ENCODE measurements at places on chromosomes 3 and 15. TPM values are rescaled to one million over a fixed set of nuclear protein-coding genes. Genes with fewer than 3 reads are reported as not detected.

- no peak for DNase-seq
- no peak overlapping the region for H3K4me3 ChIP-seq
- H3K27me3 ChIP-seq = no peaks in the 10 kb centered on the region
- H3K36me3 ChIP-seq = no peaks in the 10 kb centered on the region
- H3K27ac ChIP-seq = no peak overlapping the region
Observed at GRCh38 chr3:14767245-14768051, 51.3 kb upstream of the FGD5 start.

DNA sequence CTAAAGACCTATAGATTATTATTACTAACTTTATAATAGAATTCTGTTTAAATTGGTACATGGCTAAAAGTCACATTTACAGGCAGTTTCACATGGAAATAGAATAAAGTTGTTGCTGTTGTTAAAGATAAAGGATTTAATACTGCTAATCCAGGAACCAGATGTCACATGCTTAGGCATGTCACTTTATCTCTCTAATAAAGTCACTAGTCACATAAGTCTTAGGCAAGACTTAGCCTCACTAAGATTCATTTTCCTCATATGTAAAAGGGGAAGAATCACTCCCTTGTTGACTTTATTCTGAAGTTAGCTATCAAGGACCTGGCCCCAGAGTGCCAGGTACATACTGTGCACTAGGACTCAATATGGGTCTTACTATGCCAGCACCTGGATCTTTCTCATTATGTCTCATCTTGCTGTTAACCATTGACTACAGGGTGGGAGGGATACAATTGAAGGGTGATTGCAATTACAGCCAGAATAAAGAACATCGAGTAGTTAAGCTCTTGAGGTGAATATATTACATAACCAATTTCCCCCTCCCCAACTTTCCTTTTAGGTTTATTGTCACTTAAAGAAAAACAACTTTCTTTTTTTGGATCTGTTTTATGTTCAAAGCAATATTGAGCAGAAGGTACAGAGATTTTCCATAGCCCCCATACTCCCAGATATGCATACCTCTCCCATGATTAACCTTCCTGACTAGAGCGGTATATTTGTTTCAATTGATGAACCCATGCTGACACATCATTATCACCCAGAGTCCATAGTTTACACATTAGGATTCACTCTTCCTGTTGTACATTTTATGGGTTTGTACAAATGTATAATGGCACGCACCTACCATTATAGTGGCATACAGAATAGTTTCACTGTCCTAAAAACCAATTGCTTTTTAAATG, 36.6 kb downstream of the LNP1 start:
- H3K27ac ChIP-seq = no peak overlapping the region
- H3K27me3 ChIP-seq = no peaks in the 10 kb centered on the region
- no peak overlapping the region for H3K4me3 ChIP-seq
- peaks cover 5% of the 10 kb centered on the region for H3K36me3 ChIP-seq
- peaks cover 9% of the 10 kb centered on the region for H3K4me1 ChIP-seq
- DNase-seq = no peak

DNA sequence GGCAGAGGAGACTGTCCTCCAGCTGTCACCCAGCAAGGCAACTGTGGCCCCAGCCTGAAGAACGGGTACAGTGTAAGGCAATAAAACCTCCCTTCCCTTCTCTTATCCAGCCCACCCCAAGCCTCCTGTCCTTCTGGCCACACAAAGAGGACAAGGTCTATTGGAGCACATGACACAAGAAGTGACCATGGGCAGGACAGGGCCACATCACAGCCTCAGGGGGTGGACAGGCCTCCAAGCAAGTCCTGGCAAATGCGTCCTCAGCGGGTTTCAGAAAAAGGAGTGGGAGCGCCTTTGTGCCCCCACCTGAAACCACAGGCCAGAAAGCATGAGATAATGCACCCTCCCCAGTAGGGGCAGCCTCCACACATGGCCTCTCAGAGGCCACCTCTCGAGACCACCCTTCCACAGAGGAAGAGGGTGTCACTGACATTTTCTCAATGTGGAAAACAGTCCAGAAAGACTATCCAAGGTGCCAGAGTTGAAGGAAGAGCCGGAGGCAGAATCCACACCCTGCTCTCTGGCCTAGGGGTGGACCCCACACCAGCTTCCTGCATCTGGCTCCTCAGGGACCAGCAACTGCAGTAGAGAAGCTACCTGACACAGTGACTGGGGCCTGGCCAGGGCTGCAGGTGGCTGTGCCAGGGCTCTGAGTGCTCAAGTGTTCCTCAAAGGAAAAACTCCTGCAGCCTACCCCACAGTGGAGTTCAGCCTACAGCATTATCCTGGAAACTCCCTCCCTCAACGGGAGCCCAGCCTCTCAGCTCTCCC, 43.9 kb downstream of the CCDC12 start:
- peaks cover 58% of the 10 kb centered on the region for H3K4me1 ChIP-seq
- H3K27me3 ChIP-seq = no peaks in the 10 kb centered on the region
- H3K4me3 ChIP-seq = no peak overlapping the region
- peaks cover 32% of the 10 kb centered on the region for H3K36me3 ChIP-seq
- H3K27ac ChIP-seq = peak overlapping the region; percentile 28

DNA sequence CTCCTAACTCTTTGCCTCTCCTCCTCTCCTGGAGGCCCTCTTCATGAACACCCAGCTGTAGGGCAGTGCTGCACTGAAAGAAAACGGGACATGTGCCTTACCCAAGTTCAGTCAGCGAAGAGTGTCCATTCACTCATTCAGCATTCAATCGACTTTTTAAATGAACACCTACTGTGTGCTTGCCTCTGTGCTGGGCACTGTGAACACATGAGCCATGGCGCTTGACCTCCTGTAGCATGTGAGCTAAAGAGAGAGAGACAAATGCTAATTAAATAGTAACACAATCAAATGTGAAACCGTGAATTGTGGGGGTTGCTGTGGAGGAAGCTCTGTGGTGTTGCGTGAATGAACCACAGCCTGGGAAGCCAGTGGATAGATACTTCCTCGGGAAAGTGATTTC, 43.4 kb downstream of the ST6GAL1 start:
- H3K27me3 ChIP-seq = no peaks in the 10 kb centered on the region
- H3K4me1 ChIP-seq = peaks cover 14% of the 10 kb centered on the region
- DNase-seq = no peak
- H3K4me3 ChIP-seq = no peak overlapping the region
- peaks cover 16% of the 10 kb centered on the region for H3K36me3 ChIP-seq

GRCh38 chr3:72492240-72492639, 356.0 kb downstream of the SHQ1 start:
- H3K4me3 ChIP-seq = no peak overlapping the region
- DNase-seq = no peak
- no peaks in the 10 kb centered on the region for H3K36me3 ChIP-seq
- H3K27me3 ChIP-seq = no peaks in the 10 kb centered on the region

DNA sequence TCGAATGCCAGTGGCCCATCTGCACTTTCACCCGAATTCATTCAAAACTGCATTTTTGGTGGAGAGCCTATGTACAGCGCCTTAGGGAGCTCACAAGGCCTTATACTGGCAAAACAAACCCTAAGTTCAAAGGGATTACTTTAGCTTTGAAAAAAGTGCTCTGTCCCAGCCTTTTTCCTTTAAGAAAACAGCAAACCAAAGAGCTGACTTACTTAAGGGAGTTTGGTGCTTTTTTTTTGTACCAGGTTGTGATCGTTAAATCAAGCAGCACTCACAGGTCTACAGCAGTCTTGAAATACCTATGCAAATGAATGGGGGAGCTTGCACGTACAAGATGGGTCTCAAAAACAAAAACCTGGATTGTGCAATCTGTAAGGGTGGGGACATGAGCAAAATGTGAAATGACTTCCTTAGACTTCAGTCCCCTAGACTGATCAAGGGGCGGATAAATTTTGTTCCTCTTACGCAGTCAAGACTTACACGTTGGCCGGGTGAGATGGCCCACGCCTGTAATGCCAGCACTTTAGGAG, 11.6 kb upstream of the PIK3CB start:
- no peaks in the 10 kb centered on the region for H3K36me3 ChIP-seq
- no peaks in the 10 kb centered on the region for H3K27me3 ChIP-seq
- no peaks in the 10 kb centered on the region for H3K4me1 ChIP-seq
- DNase-seq = no peak
- H3K4me3 ChIP-seq = no peak overlapping the region

DNA sequence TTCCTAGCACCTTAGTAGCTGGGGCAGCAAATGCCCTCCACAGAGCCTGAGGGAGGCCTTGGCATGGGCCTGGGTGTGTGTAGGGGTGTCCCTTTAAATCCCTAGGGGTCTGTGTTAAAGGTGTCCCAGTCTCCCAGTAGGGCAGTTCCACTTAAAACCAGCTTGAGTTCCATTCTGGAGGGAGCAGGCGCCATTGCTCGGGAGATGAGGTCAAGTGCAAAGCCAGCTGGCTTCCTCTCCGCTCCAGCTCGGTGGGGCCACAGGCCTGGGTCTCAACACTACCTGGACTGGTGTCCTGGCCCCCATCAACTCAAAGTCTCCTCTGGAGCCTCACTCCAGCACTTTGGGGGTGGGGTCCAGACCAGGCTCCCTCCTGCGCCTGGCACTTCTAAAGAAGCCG, 25.2 kb downstream of the FEM1B start:
- H3K36me3 ChIP-seq = no peaks in the 10 kb centered on the region
- H3K4me3 ChIP-seq = no peak overlapping the region
- H3K27ac ChIP-seq = no peak overlapping the region
- peaks cover 34% of the 10 kb centered on the region for H3K4me1 ChIP-seq
- peaks cover 3% of the 10 kb centered on the region for H3K27me3 ChIP-seq

DNA sequence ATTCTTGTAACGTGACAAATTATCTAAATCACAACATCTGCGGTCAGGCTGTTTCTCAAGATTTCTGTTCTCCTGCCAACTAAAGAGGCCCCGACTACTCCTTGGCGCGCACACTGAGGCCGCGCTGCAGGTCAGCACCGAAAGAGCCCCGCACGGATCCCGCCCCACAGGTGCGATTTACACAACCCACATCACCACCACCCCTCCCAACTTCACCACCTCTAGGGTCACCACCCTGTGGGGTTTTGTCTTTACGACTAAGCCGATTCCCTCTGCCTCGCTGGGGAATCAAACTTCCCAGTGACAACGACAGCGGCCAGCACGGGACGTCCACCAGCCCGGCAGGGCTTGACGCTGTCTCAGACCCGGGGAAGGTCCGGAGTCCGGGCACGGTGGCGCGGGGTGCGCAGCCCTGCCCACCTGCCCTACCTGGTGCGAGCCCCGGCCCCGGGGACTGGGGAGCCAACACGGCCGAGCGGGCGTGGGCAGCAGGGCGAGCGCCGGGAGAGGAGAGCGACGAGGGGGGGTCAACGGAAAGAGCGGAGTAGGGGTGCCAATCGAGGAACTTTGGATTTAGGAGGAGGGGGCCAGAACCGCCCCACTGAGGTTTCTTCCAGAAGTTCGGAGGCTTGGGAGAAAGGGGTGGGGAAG, 764 bp downstream of the UACA start:
- peak; percentile 4 for DNase-seq
- no peaks in the 10 kb centered on the region for H3K36me3 ChIP-seq
- peak overlapping the region; percentile 85 for H3K4me3 ChIP-seq

DNA sequence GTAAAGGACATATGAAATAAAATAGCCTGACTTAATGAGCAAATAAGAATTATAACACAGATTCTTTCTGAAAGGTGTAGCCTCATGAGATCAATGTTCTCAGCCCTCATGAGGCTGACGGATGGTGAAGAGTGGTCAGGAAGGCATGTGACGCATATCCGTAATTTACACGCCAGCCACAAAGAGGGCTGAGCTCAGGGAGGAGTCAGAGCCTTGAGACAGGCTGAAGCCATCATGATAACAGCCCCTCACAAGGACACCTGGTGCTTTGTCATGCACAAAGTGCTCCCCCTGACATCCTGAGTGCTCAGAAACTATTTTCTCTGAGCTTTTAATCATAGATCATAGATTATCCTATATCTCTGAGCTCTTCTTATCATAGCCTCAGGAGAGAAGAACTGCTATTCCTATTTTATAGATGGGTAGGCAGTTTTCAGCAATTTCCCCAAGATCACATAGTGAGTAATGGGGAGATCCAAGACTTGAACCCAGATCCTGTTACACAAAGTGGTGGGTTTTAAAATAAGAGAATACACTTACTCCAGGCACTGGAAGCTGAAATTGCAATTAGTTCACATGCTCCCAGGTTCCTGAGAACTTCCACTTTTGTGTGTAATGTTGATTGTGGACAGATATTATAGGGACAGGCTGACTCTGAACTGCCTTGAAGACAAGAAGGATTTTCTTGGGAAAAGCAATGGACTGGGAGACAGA, 267.1 kb downstream of the RPLP1 start:
- DNase-seq = peak; percentile 67
- H3K27ac ChIP-seq = peak overlapping the region; percentile 82
- H3K36me3 ChIP-seq = peaks cover 3% of the 10 kb centered on the region
- no peak overlapping the region for H3K4me3 ChIP-seq
- H3K27me3 ChIP-seq = no peaks in the 10 kb centered on the region

- no peak overlapping the region for H3K27ac ChIP-seq
- H3K4me3 ChIP-seq = no peak overlapping the region
- H3K27me3 ChIP-seq = peaks cover 7% of the 10 kb centered on the region
- peaks cover 2% of the 10 kb centered on the region for H3K36me3 ChIP-seq
- no peak for DNase-seq
Observed at GRCh38 chr3:11956781-11957180, 47.4 kb upstream of the SYN2 start.

GRCh38 chr3:66153481-66154443, 67.0 kb upstream of the SLC25A26 start:
- no peak overlapping the region for H3K4me3 ChIP-seq
- DNase-seq = no peak
- H3K27ac ChIP-seq = no peak overlapping the region
- H3K36me3 ChIP-seq = no peaks in the 10 kb centered on the region
- H3K27me3 ChIP-seq = peaks cover 6% of the 10 kb centered on the region
- no peaks in the 10 kb centered on the region for H3K4me1 ChIP-seq

DNA sequence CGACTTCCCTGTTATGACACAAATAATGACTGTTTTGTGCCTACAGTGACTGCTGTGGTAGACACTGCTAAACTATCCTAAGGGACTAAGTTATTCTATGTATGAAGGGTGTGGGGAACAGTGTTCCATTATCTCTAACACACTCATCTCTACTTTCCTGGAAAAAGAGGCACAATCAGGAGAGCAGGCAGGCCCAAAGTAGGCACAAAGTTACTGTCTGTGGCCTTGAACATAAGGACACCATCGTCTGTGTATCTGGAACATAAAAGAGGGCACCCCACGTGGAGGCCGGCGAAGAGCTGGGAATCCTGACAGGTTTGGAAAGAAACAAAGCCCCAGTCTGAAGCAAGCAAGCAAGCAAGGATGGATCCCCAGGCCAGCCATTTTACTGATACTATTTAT, 1.5 kb downstream of the ABCC5 start:
- H3K4me3 ChIP-seq = peak overlapping the region; percentile 78
- H3K36me3 ChIP-seq = peaks cover 6% of the 10 kb centered on the region
- peaks cover 20% of the 10 kb centered on the region for H3K4me1 ChIP-seq
- DNase-seq = no peak
- H3K27ac ChIP-seq = no peak overlapping the region
- peaks cover 16% of the 10 kb centered on the region for H3K27me3 ChIP-seq

GRCh38 chr15:40449275-40449674, 8.5 kb downstream of the BAHD1 start:
- no peak overlapping the region for H3K4me3 ChIP-seq
- peaks cover 2% of the 10 kb centered on the region for H3K36me3 ChIP-seq

The CCDC9B gene
- 0.24 TPM for total RNA-seq

The NLGN1 gene
- not detected for total RNA-seq

The TMC3 gene
- not detected for total RNA-seq

The MME gene
- not detected for total RNA-seq

The SLC28A1 gene
- not detected for total RNA-seq

The POPDC2 gene
- 1.6 TPM for total RNA-seq

The GP9 gene
- total RNA-seq = not detected

The PPP2R3A gene
- 0.44 TPM for total RNA-seq

The CASR gene
- not detected for total RNA-seq

The TBC1D5 gene
- total RNA-seq = 43.7 TPM

The CYP1A1 gene
- total RNA-seq = 4.7 TPM
